ENCODE measurements at places on chromosomes 2 and 18.
A peak's percentile ranks its signal among the peaks of the same experiment; 100 is the strongest.

GRCh38 chr2:5125017-5125730 lies 567.0 kb upstream of the SOX11 start:
- no peak for DNase-seq
- no peak overlapping the region for H3K27ac ChIP-seq
- H3K27me3 ChIP-seq: no peaks in the 10 kb centered on the region
- no peaks in the 10 kb centered on the region for H3K36me3 ChIP-seq
- no peak overlapping the region for H3K4me3 ChIP-seq
- no peaks in the 10 kb centered on the region for H3K4me1 ChIP-seq

GRCh38 chr18:9732031-9732430 lies 23.9 kb downstream of the RAB31 start:
- DNase-seq: no peak
- H3K27ac ChIP-seq: no peak overlapping the region
- H3K27me3 ChIP-seq: peaks cover 26% of the 10 kb centered on the region
- H3K4me1 ChIP-seq: peaks cover 5% of the 10 kb centered on the region

- no peak for DNase-seq
- no peak overlapping the region for H3K4me3 ChIP-seq
- no peak overlapping the region for H3K27ac ChIP-seq
- H3K36me3 ChIP-seq: no peaks in the 10 kb centered on the region
- peaks cover 3% of the 10 kb centered on the region for H3K4me1 ChIP-seq
- H3K27me3 ChIP-seq: peaks cover 9% of the 10 kb centered on the region
Measured at GRCh38 chr2:3102922-3103569, 274.6 kb downstream of the EIPR1 start.

- no peak for DNase-seq
- H3K27ac ChIP-seq: no peak overlapping the region
- no peaks in the 10 kb centered on the region for H3K27me3 ChIP-seq
- H3K4me3 ChIP-seq: no peak overlapping the region
- H3K36me3 ChIP-seq: no peaks in the 10 kb centered on the region
- H3K4me1 ChIP-seq: no peaks in the 10 kb centered on the region
Measured at GRCh38 chr18:24949908-24950307, 402.1 kb downstream of the ZNF521 start.

- no peaks in the 10 kb centered on the region for H3K4me1 ChIP-seq
- H3K36me3 ChIP-seq: no peaks in the 10 kb centered on the region
- no peak overlapping the region for H3K27ac ChIP-seq
- no peak overlapping the region for H3K4me3 ChIP-seq
Measured at GRCh38 chr2:238709325-238710025, 138.4 kb upstream of the TWIST2 start.

- peaks cover 23% of the 10 kb centered on the region for H3K27me3 ChIP-seq
- H3K4me1 ChIP-seq: peaks cover 20% of the 10 kb centered on the region
- H3K36me3 ChIP-seq: peaks cover 36% of the 10 kb centered on the region
- H3K4me3 ChIP-seq: no peak overlapping the region
Measured at GRCh38 chr18:23205980-23206379, 70.7 kb downstream of the CABLES1 start.

- no peak overlapping the region for H3K27ac ChIP-seq
- H3K4me1 ChIP-seq: no peaks in the 10 kb centered on the region
- H3K4me3 ChIP-seq: no peak overlapping the region
- no peak for DNase-seq
- no peaks in the 10 kb centered on the region for H3K27me3 ChIP-seq
- no peaks in the 10 kb centered on the region for H3K36me3 ChIP-seq
Measured at GRCh38 chr18:43886341-43886740, 609.1 kb upstream of the SYT4 start.

DNA sequence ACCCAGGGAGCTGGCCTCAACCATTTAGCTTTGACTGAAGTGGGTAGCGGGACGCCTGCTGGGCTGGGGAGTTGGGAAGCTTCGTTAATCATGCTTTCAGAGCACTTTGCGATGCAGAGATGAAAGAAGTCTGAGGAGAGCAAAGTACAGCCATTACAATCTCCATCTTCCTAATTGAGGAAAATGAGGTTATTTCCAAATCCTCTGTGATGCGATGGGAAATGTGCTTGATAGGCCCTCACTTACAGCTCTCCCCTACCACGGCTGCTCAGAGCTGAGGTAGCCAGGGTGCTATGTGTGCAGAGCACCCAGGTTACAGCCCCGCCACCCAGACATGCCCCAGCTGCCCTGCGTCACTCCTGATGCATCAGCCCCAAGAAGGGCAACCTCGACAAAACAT lies 326.5 kb upstream of the KLHL29 start:
- no peak for DNase-seq
- H3K4me3 ChIP-seq: no peak overlapping the region
- H3K36me3 ChIP-seq: no peaks in the 10 kb centered on the region
- peaks cover 5% of the 10 kb centered on the region for H3K27me3 ChIP-seq
- no peaks in the 10 kb centered on the region for H3K4me1 ChIP-seq

DNA sequence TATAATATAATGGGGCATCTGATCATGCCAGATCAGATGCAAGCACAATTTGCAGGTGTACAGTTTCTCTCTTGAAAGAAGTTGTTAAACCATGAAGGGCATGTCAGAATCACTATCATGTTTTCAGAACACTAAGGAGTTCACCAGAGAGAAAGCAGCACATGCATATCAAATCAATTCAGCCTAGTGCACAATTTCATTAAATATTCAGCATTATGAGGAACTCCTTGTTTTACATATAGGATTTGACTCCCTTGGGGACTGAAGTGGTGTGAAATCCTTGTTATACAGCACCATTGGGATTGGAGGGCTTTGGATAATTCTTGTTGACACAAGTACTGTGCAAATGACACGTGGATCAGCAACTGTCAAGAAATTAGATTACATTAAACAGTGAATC lies 562.1 kb upstream of the KLHL29 start:
- H3K27me3 ChIP-seq: peaks cover 2% of the 10 kb centered on the region
- no peaks in the 10 kb centered on the region for H3K4me1 ChIP-seq
- no peaks in the 10 kb centered on the region for H3K36me3 ChIP-seq
- no peak overlapping the region for H3K27ac ChIP-seq
- no peak overlapping the region for H3K4me3 ChIP-seq
- DNase-seq: no peak

GRCh38 chr2:74991977-74992376 lies 33.5 kb downstream of the POLE4 start:
- no peak overlapping the region for H3K4me3 ChIP-seq
- H3K36me3 ChIP-seq: peaks cover 4% of the 10 kb centered on the region
- H3K4me1 ChIP-seq: no peaks in the 10 kb centered on the region
- H3K27me3 ChIP-seq: no peaks in the 10 kb centered on the region
- DNase-seq: no peak

DNA sequence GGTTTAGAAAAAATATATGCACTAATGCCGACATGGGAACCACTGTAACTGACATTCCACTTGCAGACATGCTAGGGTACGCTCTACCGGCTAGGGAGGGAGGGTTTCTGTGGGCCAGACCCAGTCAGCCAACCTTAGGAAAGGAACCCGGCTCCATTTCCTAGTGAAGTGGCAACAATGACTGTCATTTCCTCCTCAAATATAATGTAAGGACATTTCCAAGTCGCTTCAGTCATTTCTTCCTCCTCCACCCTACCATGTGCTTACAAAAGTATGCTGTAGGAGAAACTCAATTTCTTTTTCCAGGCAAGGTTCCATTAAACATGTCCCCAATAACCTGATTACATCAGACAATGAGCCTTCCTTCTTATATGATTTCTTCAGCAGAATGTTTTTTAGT lies 64.3 kb upstream of the PSMD14 start:
- peak overlapping the region; percentile 94 for H3K27ac ChIP-seq
- peak overlapping the region; percentile 89 for H3K4me3 ChIP-seq
- peaks cover 40% of the 10 kb centered on the region for H3K4me1 ChIP-seq

- H3K36me3 ChIP-seq: no peaks in the 10 kb centered on the region
- H3K27ac ChIP-seq: no peak overlapping the region
- no peak for DNase-seq
- no peak overlapping the region for H3K4me3 ChIP-seq
Measured at GRCh38 chr2:73295751-73296400, 2.5 kb upstream of the EGR4 start.

GRCh38 chr18:3723554-3723953 lies 273.6 kb downstream of the TGIF1 start:
- H3K27ac ChIP-seq: no peak overlapping the region
- no peaks in the 10 kb centered on the region for H3K36me3 ChIP-seq
- DNase-seq: no peak
- no peak overlapping the region for H3K4me3 ChIP-seq
- H3K27me3 ChIP-seq: peaks cover 25% of the 10 kb centered on the region
- no peaks in the 10 kb centered on the region for H3K4me1 ChIP-seq

DNA sequence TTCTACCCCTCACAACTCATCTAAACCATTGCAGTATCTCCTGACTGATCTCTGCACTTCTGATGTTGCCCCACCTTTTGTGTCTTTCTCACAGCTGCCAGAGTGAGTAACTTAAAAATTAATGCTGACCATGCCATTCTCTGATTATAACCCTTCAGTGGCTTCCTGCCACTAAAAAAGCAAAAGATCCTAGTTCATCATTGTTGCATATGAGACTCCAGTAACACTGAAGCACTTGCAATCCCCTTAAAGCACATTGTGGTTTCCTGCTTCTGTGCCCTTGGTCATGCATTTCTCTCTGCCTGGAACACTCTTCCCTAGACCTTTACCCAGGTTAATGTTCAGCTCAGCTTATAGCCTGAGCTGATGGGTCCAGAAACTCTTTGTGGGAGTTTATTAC lies 95.1 kb upstream of the WDSUB1 start:
- no peak overlapping the region for H3K27ac ChIP-seq
- peaks cover 4% of the 10 kb centered on the region for H3K36me3 ChIP-seq
- DNase-seq: no peak
- peaks cover 4% of the 10 kb centered on the region for H3K4me1 ChIP-seq

GRCh38 chr2:100380681-100381080 lies 36.8 kb downstream of the CHST10 start:
- DNase-seq: no peak
- H3K4me3 ChIP-seq: no peak overlapping the region
- no peaks in the 10 kb centered on the region for H3K36me3 ChIP-seq
- H3K27me3 ChIP-seq: no peaks in the 10 kb centered on the region
- H3K4me1 ChIP-seq: peaks cover 4% of the 10 kb centered on the region

- DNase-seq: no peak
- no peaks in the 10 kb centered on the region for H3K27me3 ChIP-seq
- H3K4me1 ChIP-seq: no peaks in the 10 kb centered on the region
- no peak overlapping the region for H3K4me3 ChIP-seq
- no peak overlapping the region for H3K27ac ChIP-seq
Measured at GRCh38 chr2:11420190-11420589, 45.8 kb downstream of the E2F6 start.

- peaks cover 60% of the 10 kb centered on the region for H3K4me1 ChIP-seq
- H3K4me3 ChIP-seq: no peak overlapping the region
- no peak overlapping the region for H3K27ac ChIP-seq
- no peaks in the 10 kb centered on the region for H3K27me3 ChIP-seq
- H3K36me3 ChIP-seq: peaks cover 13% of the 10 kb centered on the region
Measured at GRCh38 chr2:136322428-136322827, 204.5 kb upstream of the CXCR4 start.

- no peak overlapping the region for H3K27ac ChIP-seq
- H3K4me1 ChIP-seq: no peaks in the 10 kb centered on the region
- no peaks in the 10 kb centered on the region for H3K27me3 ChIP-seq
- no peak for DNase-seq
Measured at GRCh38 chr2:164882276-164882675, 40.7 kb upstream of the COBLL1 start.

GRCh38 chr2:200748779-200749178 lies 62.9 kb upstream of the BZW1 start:
- H3K36me3 ChIP-seq: no peaks in the 10 kb centered on the region
- no peak overlapping the region for H3K4me3 ChIP-seq
- no peaks in the 10 kb centered on the region for H3K4me1 ChIP-seq
- no peak overlapping the region for H3K27ac ChIP-seq
- no peak for DNase-seq

GRCh38 chr2:163692611-163693482 lies 43.0 kb downstream of the FIGN start:
- no peaks in the 10 kb centered on the region for H3K27me3 ChIP-seq
- no peak overlapping the region for H3K4me3 ChIP-seq
- no peaks in the 10 kb centered on the region for H3K4me1 ChIP-seq
- H3K36me3 ChIP-seq: no peaks in the 10 kb centered on the region

- peaks cover 7% of the 10 kb centered on the region for H3K4me1 ChIP-seq
- H3K27ac ChIP-seq: no peak overlapping the region
- H3K4me3 ChIP-seq: no peak overlapping the region
- no peaks in the 10 kb centered on the region for H3K27me3 ChIP-seq
- DNase-seq: no peak
Measured at GRCh38 chr18:79631096-79631507, 48.5 kb upstream of the CTDP1 start.

DNA sequence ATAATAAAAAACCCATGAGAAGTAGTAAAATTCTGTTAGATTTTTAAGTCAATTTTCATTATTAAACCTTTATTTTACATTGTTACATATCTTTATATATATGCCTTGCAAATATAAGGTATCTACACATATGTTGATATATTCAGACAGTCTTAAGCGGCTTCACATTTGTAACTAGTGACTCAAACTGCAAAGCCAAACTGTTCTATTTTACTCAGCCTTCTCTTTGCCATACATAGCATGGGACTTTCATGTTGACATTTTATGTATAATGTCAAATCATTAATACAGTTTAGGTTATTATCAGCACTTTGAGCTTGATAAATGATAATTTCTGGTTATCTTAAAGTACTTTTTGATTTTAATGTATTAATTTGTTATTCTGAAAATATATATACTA lies 125.0 kb upstream of the WDSUB1 start:
- peaks cover 3% of the 10 kb centered on the region for H3K4me1 ChIP-seq
- H3K27ac ChIP-seq: no peak overlapping the region
- no peaks in the 10 kb centered on the region for H3K27me3 ChIP-seq
- H3K36me3 ChIP-seq: peaks cover 10% of the 10 kb centered on the region
- H3K4me3 ChIP-seq: no peak overlapping the region

- DNase-seq: no peak
- H3K27ac ChIP-seq: no peak overlapping the region
- H3K36me3 ChIP-seq: no peaks in the 10 kb centered on the region
- H3K27me3 ChIP-seq: peaks cover 16% of the 10 kb centered on the region
- H3K4me1 ChIP-seq: no peaks in the 10 kb centered on the region
- no peak overlapping the region for H3K4me3 ChIP-seq
Measured at GRCh38 chr2:191831410-191831994, 15.4 kb downstream of the CAVIN2 start.

DNA sequence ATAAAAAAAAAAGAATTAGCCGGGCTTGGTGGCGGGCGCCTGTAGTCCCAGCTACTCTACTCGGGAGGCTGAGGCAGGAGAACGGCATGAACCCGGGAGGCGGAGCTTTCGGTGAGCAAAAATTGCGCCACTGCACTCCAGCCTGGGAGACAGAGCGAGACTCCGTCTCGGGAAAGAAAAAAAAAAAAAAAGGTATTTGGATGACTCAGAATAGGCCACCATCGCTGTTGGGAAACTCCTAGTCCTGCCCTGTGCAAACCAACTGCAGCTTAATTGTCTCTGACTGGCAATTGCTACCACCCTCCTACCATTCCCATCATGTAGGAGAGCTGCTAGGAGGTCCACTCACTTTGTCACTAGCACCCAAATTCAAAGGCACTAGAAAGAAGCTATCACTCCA lies 43.5 kb downstream of the ATP8B1 start:
- H3K27ac ChIP-seq: no peak overlapping the region
- no peak for DNase-seq
- peaks cover 2% of the 10 kb centered on the region for H3K36me3 ChIP-seq
- no peak overlapping the region for H3K4me3 ChIP-seq
- H3K27me3 ChIP-seq: no peaks in the 10 kb centered on the region
- H3K4me1 ChIP-seq: no peaks in the 10 kb centered on the region

GRCh38 chr18:23276451-23276850 lies 141.2 kb downstream of the CABLES1 start:
- H3K36me3 ChIP-seq: peaks cover 20% of the 10 kb centered on the region
- H3K4me1 ChIP-seq: no peaks in the 10 kb centered on the region
- no peaks in the 10 kb centered on the region for H3K27me3 ChIP-seq
- H3K27ac ChIP-seq: no peak overlapping the region
- no peak for DNase-seq
- no peak overlapping the region for H3K4me3 ChIP-seq
